Amygdala (tissue), 56 donors: ENCODE measurements at places on chromosomes 1 and 21.

- DNase-seq = no peak
Measured at GRCh38 chr1:220045356-220046051, 801 bp downstream of the EPRS1 start.

- DNase-seq = no peak
Measured at GRCh38 chr1:186897008-186897407, 68.3 kb downstream of the PLA2G4A start.

DNA sequence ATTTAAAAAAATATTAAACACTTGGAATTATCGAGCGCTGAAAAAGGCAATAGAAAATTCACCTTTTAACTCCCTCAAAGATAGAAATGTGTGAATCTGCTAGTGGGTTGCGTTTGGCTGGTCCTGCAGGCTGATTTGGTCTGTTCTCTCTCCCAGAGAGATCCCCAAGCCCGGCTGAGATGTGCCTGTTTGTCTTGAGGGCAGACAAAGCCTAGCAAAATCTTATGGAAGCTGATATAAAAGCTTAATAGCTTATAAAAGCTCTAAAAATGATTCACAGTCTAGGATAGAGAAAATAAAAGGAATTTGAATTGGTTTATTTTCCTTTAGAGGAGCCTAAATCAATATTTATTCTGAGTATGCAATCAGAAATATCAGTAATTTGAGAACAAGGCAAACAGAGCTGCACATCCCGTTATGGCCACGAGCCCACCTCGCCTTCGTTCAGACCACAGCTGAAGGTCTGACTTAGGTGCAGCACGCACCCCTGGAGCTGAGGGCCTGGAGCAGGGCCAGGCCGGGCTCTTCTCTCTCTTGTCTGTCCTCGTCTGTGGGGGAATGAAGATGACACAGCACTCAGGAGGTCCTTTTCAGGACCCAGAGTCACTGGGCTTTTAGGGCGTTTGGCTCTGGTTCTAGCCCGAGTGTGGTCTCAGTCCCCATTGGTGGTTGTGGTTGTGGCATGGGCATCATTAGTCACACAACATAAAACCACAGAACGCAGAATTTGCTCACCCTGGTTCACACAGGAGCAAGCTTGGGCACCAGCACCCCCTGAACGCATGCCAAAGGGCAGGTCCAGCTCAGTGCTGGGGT is 18.6 kb downstream of the PDE9A start:
- no peak for DNase-seq

DNA sequence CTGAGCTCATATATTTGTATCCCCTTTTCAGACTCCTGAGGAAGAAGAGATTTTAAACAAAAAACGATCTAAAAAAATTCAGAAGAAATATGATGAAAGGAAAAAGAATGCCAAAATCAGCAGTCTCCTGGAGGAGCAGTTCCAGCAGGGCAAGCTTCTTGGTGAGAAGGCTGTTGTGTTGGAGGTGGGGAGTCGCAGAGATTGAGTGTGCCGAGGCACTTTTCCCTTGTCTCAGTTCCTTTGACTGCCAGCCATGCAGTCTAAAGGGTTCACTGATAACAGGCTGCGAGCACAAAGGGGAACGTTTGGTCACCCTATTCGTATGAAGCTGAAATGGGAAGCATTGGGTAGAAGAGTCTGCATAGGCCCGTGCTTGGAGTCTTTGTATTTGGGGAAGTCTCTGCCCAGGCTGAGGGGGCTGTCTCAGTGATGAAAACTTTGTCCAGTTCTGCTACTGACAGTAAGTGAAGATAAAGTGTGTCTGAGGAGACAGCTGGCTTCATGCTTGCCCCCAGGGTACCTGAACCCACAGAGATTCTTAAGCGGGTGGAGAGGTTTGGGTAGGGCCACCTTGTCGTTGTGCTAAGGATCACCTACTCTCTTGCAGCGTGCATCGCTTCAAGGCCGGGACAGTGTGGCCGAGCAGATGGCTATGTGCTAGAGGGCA is 2.8 kb downstream of the RPS8 start:
- no peak for DNase-seq

DNA sequence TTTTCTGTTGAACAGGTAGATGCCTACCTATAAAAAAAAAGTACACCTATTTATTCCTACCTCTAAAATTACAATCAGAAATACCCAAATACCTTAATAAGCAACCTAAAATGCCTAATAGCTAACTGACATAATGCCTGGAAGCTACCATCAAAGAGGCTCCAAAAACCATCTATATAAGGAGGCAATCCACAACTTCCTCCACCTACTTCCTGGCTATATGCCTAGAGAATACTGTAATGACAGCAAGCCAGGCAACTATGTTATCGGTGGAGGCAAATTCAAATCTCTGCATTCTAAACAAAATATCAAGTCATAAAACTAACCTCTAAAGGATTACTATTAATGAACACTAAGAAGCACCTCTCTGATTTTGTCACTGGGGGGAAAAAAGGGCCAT is 10.1 kb downstream of the ZNF644 start:
- no peak for DNase-seq

- no peak for DNase-seq
Measured at GRCh38 chr1:70487910-70488665, 77.0 kb downstream of the CTH start.

- DNase-seq = no peak
Measured at GRCh38 chr21:21019681-21020080, 21.5 kb downstream of the NCAM2 start.

DNA sequence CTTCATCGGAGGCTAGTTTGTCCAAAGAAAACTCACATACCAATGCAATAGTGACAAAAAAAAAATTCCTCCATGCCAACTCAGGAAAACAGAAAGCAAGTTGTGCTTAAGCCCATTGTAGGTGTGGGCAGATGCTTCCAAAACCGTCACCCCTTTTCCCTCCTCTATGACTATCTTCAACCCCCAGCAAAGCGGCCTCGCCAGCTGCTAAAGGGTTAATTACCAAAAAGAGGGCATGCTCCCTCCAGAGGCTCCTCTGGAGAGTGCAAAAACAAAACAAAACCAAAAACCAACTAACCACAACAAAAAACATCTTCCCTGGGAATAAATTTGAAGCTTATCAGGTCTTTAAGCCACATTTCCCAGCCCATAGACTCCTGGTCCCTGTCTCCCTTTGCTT is 1.2 kb downstream of the LMOD1 start:
- no peak for DNase-seq

DNA sequence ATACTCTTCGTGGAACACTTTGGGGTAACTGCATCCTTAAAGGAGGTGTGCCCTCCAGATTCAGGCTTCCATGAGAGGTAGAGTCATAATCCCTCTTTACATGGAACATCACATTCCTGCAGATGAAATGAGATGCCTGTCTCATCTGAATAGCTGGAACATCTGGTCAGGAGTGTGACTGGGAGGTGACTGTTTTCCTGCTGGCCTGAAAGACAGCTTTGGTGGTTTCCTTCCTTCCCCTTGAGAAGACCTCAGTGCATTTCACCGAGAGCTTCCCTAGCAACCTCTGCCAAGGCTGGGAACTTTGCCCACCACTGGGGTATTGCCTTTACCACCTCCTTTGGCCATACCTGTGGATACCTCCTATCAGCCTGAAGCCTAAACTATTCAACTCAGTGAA is 46.7 kb upstream of the GUCA2A start:
- no peak for DNase-seq

DNA sequence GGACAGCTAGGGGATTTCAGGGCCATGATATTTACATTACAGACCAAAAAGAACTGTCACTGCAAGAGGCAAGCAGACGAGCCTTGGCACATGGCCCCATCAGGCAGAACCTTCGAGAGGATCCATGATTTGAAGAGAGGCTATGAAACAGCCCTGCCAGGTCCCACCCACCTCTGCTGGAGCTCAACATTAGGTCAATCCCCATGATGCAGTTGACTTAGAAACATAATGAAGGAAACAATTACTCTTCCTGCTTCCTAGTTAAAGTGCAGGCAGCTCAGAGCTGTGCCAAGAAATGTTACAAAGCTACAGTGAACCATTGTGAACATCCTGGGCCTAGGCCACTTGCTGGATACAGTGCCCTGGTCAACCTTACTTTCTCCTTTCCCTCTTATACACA is 41.7 kb upstream of the PTCH2 start:
- peak; percentile 22 for DNase-seq

DNA sequence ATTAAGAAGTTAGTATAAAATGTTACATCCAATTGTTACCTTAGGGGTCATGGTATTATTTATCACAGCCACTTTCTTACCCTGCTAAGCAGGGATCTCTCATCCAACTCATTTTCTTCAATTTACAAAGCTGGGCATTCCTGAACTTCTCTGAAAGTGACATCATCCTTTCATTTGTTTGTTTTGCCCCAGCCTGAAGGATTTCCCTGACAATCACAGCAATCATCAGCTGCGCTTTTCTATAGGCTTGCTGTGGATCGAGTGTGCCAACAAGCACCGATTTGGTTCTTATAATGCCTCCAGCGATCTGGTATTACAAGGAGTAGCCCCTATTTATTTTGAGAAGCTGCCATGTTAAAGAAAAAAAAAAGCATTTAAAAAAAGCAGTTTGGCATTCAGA is 240.2 kb downstream of the USH2A start:
- DNase-seq = no peak

- no peak for DNase-seq
Measured at GRCh38 chr1:84253036-84253435, 48.5 kb upstream of the SAMD13 start.

DNA sequence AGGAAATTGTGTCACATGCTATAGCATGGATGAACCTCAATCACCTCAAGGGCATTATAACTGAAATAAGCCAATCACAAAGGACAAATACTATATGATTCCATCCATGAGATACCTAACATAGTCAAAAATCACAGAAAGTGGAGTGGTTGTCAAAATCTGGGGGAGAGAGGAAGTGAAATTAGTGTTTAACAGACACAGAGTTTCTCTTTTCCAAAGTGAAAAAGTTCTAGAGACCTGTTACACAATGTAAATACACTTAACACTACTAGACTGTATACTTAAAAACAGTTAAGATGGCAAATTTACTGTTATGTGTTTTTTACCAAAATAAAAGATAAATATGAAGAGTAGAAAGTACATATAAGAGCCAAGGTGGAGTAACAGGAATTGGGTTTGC is 31.8 kb downstream of the ZNF644 start:
- no peak for DNase-seq

GRCh38 chr1:115257591-115257990 is 80.5 kb downstream of the NGF start:
- DNase-seq = no peak

DNA sequence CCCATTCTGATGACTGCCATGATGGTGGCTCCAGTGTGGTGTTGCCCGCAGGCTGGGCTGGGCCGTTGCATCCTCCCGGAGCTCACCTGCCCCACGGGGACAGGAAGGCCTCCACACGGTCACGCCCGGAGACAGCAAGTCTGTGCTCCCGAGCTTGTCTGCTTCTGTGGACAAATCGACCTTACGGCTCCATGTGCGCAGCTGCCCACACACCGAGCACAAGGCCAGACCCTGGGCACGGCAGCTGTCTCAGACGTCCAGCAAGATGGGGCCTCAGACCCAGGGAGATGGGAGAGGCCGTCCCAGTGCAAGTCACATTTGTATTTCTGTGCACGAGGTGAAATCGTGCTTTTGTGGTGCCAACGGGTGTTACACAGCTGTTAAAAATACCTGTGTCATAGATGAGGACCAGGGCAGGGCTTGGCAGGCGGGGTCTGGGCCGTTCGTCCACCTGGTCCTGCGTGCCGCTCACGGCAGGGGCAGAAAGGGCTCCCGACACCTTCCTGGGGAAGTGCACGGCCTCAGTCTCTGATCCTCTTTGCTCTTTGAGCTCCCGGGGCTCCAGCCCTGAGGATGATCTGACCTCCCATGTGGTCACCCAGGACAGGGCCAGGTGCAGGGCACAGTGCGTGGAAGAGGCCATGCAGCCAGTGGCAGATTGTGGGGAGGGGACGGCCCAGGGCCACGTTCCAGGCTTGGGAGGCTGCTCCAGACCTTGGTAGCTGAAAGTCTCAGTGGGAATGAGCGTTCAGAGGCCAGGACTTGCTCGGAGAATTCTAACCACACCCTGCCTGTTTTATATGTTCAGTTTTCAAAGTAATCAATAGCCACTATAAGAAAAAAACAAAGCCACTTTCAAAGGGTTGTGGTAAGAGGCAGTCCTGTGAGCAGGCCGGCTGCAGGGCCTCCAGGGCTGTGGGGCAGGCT is 13.5 kb downstream of the COL6A1 start:
- DNase-seq = no peak

DNA sequence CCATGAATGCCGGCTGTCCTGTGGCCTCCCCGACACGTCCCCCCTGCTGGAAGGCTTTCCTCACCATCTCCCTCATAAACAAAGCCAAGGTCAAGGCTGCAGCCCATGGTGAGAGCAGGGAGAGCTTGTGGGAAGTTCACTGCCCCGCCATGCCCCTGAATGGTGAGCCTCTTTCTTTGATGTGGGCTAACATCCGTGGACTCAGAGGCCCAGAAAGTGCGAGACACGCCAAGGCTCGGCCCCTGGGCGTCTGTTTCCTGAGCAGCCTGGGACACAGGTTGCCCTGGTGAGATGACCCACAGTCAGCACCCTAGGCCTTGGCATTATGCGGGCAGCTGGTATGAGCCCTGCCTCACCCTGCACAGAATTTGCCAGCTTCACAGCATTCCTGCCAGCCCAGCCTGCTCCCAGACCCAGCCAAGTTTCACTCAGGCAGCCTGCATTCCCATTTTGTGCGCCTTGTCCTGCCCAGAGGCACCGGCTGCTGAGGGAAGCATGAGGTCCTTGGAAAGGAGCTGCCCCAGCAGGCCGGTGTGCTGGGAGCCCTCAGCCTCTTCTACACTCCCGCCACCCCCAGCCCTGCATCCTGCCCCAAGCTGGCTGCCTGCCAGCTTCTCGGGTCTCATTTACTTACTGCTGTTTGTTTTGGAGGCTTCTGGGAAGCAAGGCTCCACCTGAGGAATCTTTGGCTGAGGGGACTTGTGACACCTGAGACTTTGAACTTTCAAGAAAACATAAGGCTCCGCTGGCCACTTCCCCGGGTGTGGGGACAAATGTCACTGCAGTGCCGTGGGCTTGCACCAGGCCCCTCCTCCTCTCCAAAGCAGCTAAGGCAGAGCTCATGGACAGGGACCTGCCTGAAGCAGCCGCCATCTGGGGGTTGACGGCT is 31.9 kb downstream of the NEK2 start:
- no peak for DNase-seq

DNA sequence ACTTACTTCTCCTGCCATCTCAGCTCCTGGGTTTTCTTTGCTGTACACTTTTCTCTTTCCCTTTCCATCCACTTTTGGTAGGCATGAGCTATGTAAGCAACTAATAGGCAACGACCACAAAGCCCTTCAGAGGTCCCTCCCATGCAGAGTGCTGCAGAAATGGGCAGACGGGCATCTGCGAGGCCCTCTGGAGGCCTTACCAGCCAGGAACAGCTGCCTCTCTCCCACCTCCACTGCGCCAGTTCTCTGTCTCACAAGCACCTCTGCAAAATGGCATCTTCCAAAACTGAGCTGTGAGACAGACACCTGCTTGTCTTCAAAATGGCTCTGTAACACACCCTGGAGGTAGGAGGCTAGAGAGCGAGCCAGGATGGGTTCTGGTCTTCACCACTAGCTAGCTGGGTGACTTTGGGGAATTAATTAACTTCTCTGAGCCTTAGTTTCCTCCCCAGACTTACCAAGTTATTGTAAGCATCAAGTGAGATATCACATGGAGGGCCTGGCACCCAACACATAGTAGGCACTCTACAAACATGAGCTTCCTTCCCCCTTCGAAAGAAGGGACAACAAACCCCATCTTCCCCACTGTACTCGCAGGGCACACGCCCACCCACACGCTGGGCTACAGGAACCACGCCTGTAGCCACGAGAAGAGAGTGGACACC is 62.0 kb downstream of the BCAR3 start:
- DNase-seq = no peak
